ENCODE measurements at places on chromosomes 11 and 22. TPM values are rescaled to one million over a fixed set of nuclear protein-coding genes. Genes with fewer than 3 reads are reported as not detected.

Gene KIRREL3
- 9.8 TPM for total RNA-seq

Gene CDCA5
- 47.9 TPM for total RNA-seq

Gene SPON1
- total RNA-seq: 0.05 TPM

Gene FOXRED1
- 37.6 TPM for total RNA-seq

Gene CHRM1
- total RNA-seq: not detected

Gene ATP5MG
- 130 TPM for total RNA-seq

Gene PHF21B
- total RNA-seq: not detected

Gene OR2AG1
- not detected for total RNA-seq

Gene CD248
- total RNA-seq: not detected

Gene OR56A1
- not detected for total RNA-seq

Gene TBX10
- total RNA-seq: not detected

Gene CRYBB2
- 0.30 TPM for total RNA-seq

DNA sequence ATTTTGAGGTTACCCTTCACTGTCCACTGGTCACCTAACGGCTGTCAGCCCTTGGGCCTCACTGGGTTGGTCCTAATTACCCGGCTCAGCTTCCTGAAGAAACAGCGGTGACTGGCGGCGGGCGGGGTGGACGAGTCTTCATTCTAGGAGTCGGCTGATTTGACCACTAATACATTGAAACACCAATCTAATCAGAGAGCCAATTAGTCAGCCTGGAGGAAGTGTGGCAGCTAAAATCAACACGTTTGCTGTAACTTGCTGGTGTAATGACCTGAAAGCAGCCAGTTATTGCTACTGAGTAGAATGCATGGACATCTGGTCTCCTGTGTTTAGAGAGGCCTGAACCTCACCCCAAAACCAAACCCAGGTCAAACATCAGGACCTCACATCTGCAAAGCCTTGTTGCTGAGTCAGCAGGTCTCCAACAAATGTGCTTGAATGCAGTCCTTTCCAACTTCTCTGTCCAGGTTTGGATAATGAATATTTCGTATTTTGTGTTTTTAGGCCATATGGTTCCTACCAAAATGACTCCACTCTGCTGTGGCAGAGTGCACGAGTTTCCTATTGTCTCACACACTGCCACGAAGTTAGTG lies 496.4 kb downstream of the BRD1 start:
- DNase-seq: no peak

DNA sequence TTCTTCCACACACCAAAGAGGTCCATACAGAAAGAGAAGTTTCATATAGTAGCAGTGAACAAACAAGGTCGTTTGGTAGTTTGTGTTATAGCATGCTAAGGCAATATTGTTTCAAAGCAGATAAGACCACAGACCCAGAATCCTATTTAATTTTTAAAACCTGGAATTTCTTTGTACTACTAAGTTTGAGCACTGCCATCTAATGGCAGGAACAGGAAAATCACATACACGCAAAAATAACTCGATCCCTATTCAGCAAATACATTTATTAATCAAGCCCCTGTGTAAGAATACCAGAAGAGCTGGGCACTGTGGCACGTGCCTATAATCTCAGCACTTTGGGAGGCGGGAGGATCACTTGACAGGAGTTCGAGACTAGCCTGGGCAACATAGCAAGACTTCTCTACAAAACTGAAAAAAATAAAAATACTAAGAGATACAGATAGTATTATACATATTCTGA lies 2.9 kb upstream of the BTBD10 start:
- DNase-seq: peak; percentile 42

GRCh38 chr22:27881421-27881820 lies 37.6 kb downstream of the PITPNB start:
- DNase-seq: no peak

DNA sequence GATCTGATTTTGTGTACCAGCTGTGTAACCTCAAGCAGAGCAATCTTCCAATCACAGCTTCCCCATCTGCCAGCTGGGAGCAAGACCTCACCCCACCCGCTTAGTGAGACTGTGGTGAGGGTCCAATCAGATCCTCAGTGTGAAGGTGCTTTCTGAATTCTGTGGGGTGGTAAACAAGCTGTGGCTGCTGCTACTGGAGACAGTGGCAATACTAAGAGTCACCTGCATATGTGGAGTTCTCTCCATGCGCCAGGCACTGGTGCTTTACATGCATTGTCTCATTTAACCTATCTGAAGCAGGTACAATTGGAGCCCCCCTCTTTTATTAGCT lies 50.4 kb downstream of the CWC15 start:
- no peak for DNase-seq

DNA sequence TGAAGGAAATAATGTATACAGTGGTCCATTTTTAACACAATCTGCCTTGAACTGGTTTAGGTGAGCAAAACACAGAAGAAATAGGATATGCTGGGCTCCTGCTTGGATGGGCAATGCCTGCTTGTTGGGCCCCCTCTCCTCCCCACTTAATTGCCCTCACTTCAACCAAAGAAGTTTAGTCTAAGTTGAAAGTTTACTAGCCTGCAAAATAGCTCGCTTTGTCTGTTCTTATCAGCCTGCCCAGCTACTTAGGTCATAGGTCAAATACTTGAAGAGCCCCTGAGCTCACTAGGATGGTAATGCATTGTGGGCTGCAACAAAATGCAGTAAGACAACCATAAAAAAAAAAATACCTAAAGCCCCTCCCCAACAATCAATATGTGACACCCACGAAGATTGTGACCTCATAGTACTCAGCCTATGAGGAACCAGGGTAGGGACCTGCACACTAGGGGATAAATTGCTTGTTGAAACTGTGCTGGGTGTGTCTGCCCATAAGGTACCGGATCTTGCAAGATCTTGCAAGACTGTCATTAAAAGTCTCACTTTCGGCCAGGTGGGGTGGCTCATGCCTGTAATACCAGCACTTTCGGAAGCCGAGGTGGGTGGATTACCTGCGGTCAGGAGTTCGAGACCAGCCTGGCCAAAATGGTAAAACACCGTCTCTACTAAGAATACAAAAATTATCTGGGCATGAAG lies 10.9 kb downstream of the DRICH1 start:
- DNase-seq: no peak

- no peak for DNase-seq
Measured at GRCh38 chr11:2578929-2579270, 120.9 kb downstream of the KCNQ1OT1 start.

- no peak for DNase-seq
Measured at GRCh38 chr11:103928802-103929161, 107.7 kb upstream of the DDI1 start.

DNA sequence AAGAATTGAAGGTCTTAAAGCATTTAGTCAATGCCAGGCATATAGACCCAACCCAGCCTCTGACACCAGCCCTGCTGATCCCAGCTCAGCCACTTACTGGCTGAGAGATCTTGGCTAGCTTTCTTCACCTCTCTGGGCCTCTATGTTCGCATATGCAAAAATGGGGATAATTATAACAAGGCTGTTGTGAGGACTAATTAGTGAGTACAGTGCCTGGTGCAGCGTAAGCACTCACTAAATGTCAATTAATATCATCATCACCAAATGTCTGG lies 10.5 kb downstream of the CHST1 start:
- DNase-seq: no peak

DNA sequence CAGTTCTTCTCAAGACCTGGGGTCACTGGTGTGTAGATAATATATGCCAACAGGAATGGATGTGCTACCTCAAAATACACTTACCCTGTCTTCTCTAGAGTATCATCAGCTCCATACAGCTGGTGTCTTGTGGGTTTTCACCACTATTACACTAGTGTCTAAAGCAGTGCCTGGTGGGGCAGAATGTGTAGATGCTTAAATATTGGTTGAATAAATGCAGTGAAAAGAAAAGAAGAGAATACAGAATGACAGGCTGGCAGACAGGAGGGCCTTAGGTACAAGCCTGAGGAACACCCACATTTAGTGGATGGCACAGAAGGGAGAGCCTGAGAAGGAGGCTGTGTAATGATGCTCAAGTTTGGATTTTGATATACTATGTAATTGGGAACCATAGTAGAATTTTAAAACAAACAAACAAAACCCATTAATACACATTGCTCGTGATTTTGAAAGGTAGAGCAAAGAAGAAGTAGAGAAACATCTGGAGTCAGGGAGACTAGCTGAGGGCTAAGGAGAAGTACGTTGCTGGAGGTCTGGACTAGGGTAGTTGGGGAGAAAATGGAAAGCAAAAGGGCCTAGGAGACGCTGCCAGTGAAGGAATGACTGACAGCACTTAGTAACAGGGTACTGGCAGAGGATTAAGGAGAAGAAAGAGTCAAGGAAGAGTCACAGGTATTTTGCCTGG lies 20.5 kb upstream of the RAG2 start:
- DNase-seq: no peak

- no peak for DNase-seq
Measured at GRCh38 chr11:117696540-117696939, 100.5 kb downstream of the DSCAML1 start.

DNA sequence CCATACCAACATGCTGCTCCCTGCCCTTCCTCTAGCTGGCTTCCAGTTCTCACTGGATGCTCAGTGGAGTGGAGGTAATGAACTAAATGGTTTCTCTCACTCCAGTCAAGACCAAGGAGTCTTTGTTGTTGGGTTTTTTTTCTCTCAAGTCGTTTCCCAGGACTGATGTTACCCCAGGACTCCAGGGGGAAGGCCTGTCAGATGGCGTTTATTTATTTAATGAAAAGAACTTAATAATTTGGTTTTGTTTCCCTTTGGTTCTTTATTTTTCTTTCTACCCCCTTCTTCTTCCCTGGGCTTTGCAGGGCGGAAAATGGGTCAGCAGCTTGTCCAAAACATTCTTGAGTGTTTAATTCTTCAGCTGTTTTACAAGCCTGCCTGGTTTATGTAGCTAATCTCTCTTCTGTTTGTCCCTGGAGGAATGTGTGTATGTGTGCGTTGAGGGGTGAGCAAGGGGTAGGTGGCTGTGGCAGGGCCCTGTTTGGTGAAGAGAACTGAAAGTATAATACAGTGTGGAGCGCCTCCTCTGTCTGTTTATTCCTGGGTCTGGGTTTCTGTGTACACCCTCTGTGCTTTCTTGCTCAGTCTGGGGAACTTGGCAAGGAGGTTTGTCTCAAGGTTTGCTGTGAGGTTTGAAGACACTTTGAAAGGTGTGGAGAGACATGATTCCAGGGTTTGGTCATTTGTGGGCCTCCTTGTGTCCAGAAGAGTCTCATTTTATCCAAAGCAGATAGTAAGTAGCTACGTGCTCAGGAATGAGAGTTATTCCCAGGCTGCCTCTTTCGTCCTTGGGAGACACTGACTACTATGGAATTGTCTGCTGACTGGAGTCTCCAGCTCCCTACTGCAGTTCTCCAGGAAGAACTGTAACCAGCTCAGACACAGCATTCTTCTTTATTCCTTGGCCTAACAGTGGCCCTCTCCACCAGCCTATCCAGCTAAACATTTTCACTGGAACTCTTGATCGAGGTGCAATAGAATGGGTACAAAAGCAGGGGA lies 175.5 kb downstream of the ADAMTS15 start:
- DNase-seq: no peak

DNA sequence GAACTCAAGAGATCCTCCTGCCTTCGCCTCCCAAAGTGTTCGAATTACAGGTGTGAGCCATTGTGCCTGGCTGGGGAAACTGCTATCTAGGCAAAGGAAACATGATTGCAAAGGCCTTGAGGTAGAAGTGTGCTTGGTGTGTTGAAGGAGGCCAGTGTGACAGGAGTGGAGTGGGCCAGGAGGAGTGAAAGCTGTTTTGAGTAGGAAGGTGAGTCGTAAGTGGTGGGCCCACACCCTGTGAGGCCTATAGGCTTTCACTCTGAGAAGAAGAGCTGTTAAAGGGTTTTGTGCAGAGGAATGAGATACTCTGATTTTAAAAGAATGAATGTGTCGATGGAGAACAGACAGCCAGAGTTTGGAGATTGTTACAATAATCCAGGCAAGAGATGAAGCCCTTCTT lies 43.4 kb downstream of the WEE1 start:
- no peak for DNase-seq

DNA sequence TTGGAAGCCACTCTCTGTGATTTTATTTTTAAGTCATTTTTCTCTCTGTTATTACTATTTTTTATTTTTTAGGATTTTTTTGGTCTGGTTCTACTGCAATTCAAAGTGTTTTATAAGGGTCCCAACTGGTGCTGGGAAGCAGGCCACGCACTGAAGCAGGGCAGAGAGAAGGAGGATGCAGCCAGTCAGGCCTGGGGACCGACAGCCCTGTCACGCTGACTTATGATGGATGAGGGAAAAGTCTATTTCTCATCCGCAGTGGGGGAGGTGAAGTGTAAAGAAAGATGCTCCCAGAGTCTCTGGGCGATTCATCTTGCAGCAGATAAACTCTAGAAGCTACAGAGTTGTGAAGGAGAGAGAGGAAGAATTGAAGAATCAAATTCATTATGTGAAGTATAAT lies 191.6 kb downstream of the NTM start:
- DNase-seq: no peak

DNA sequence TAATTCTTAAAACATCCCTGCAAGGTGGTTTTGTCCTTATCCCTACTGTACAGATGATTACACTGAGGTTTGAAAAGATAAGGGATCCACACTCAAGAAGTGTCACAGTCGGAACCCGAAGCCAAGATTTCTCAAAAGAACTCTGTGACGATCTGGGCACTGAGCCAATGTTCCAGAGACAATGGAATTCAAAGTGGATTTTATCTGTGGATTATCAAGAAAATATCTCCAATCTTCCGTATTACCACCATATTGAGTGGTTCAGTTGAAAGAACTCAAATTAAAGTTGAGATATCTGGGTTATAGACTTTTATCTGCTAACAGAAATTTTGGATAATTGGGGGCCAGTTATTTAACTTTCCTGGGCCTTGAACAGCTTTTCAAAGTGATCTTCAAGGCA lies 100.0 kb upstream of the GRAMD1B start:
- DNase-seq: no peak

DNA sequence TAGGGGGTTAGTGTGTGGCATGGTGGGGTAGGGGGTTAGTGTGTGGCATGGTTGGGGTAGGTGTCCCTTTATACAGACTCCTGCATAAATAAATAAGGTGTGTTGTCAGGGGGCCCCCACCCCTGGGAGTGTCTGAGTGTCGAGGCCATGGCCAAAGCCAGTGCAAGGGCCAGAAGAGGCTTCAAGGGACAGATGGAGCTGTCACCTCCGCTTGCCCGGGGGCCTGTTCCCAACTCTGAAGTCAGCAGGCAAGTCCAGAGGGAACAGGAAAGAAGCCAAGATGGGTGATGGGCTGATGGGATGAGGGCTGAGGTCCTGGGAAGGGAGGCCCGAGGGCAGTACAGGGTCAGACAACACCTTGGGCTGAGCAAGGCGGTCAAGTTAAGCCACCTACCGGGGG lies 997.8 kb downstream of the BRD1 start:
- DNase-seq: no peak

- DNase-seq: peak; percentile 32
Measured at GRCh38 chr22:39773976-39774539, 119.5 kb downstream of the ENTHD1 start.

Data from M059J (cell line).